ENCODE measurements at places on chromosomes 12 and 14.

GRCh38 chr14:101559624-101560533 lies 1.4 kb upstream of the DIO3 start:
- no peak for DNase-seq

GRCh38 chr12:109270494-109270893 lies 38.6 kb downstream of the FOXN4 start:
- no peak for DNase-seq

- DNase-seq = peak; percentile 41
These were observed 45.0 kb upstream of the AMN1 start for GRCh38 chr12:31773867-31774266.

DNA sequence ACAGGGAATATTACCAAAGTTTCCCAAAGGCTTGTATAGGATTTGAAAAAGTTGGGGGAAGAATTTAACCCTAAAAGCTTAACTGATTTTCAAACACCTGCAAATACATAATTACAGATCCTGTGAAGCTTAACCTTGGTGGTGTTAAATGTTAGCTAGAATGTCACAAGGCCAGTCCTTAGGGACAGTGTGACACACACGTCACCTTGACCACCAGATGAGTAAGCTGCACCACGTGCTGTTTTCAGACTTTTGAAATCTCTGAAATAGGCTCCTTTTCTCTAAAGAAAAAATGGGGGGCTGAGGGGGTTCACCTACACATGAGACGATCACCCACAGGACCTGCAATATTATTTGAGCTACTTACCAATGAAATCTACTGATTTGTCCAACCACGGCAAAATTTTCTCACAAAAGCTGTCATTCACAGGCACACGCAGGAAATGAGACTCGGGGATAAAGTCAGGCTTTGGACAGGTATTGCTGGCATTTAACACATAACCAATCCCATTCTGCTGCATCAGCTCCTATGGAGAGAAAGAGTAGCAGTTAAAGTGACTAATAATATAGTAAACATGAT lies 75.9 kb downstream of the DUSP16 start:
- peak; percentile 26 for DNase-seq

DNA sequence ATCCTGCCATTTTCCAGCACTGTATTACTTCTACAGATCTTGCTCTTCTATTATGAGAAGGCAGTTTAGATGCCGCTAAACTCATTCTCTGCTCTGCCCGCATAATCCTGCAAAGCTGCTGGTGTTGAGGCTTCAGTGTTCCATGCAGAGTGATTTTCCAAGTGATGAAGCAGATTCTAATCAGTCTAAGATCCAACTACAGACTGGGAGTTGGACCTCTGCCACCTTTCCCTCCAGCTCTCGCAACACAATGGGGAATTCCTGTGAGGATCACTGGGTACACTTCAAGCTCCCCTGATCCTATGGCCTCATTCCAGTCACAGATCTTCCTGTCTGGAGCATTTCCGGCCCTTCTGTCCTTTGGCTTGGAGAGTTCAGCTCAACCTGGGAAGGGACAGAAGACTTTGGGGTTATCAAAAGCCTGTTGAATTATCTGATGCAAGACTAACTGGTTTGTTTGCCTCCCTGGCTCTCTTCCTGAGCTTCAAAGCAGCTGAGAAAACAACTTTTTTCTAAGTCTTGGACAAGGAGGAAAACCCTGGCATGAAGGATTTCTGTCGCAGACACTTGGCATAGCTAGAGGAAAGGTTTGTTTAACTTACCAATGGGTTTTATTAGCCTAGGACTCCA lies 333.9 kb downstream of the ZFP36L1 start:
- no peak for DNase-seq

- no peak for DNase-seq
These were observed 129.0 kb downstream of the ASCL4 start for GRCh38 chr12:107903341-107904061.

GRCh38 chr14:33163109-33163508 lies 224.4 kb downstream of the NPAS3 start:
- no peak for DNase-seq

- no peak for DNase-seq
These were observed 17.6 kb downstream of the KLHL28 start for GRCh38 chr14:44944107-44944506.

GRCh38 chr14:29320286-29320685 lies 553.7 kb downstream of the FOXG1 start:
- DNase-seq = no peak

DNA sequence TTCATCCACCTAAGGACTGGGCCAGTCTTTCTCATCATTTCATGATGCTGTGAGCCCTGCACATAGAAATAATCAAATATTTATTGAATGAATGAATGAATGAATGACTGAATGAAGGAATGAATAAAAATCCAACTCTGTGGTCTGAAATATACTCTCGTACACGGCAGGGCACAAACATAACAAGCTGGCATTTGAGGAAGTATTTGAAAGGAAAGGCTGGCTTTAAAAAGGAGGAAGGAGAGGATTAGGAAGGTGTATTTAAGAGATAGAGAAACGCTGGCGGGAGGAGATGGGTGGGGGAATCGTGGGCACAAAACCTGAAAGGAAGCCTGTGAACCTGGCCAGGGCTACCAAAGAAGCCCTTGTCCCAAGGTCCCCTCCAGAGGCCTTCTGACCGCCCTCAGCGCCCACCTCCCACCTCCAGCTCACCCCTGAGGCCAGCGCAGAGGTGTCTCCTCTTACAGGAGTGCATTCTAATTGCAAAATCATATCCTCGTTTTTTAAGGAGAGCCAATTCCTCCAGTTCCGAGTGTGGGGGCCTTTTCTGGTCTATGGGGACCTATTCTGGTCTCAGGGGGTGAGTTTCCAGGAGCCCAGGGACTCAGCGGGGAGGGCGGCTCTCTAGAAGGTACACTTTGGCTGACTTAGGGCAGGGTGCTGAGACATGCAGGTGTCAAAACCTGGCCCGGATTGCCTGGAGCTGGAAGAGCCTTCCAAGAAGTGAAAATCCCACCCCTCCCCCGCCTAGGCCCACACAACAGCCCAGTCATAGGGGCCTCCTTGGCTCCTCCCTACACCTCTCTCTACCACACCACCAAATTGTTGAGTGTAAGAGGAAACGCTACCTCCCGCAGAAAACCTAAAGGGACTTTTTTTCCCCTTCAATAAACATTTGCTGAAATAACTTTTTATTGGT lies 8.7 kb upstream of the JDP2 start:
- peak; percentile 27 for DNase-seq

GRCh38 chr14:69259168-69259526 lies 811 bp upstream of the GALNT16 start:
- DNase-seq = no peak

GRCh38 chr14:105767315-105767714 lies 240.9 kb downstream of the TMEM121 start:
- DNase-seq = no peak

- DNase-seq = no peak
These were observed 2.8 kb upstream of the WSB2 start for GRCh38 chr12:118063576-118064391.

- no peak for DNase-seq
These were observed 216.7 kb upstream of the SFSWAP start for GRCh38 chr12:131494216-131494615.

DNA sequence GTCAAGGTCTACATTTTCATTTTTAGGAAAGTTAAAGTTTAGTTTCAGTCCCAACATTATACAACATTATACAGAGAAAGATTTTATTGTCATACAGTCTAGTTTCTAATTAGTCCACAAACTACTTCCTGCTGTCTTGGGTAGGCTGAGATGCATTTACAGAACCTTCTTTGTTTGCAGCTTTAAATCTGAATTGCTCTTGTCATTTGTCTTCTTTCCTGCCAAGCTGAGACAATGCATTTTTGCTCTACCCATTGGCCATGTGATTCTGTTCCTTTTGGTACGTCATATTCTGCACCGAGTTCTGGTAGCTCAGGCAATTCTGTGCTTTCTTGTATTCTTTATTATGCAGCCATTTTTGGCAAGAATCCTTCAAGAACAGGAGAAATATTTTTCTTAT lies 228.5 kb downstream of the ATP23 start:
- DNase-seq = no peak

- no peak for DNase-seq
These were observed 600 bp downstream of the PNN start for GRCh38 chr14:39175445-39176262.

DNA sequence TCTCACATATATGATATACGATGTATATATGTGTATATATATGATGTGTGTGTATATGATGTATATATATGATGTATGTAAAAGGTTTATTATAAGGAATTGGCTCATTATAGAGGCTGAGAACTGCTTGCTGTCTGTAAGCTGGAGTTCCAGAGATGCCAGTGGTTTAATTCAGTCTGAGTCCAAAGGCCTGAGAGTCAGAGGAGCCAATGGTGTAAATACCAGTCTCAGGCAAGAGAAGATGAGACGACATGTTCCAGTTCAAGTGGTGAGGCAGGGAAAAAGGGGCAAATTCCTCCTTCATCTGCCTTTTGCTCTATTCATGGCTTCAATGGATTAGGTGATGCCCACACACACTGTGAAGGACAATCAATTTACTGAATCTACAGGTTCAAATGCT lies 17.1 kb upstream of the STYK1 start:
- DNase-seq = no peak

GRCh38 chr12:23533265-23533664 lies 416.2 kb downstream of the SOX5 start:
- DNase-seq = no peak

DNA sequence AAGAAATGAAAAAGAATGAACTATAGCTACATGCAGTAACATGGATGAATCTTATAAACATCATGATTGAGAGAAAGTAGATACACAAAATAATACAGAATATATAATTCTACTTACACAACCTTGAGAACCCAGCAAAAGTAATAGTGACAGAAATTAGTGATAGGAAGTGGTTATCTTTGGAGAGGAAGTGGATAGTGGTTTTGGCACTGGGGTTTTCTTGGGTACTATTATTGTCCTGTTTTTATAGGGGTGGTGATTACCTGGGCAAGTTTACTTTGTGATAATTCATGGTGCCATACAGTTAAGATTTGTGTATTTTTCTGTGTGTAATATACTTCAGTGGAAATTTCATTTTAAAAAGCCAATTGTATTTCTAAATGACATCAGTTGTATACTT lies 352.7 kb downstream of the AEBP2 start:
- DNase-seq = no peak

- no peak for DNase-seq
These were observed 188.9 kb downstream of the ETV6 start for GRCh38 chr12:11838403-11838802.

GRCh38 chr14:96215452-96216244 lies 11.0 kb downstream of the BDKRB2 start:
- DNase-seq = no peak

- DNase-seq = peak; percentile 76
These were observed 123.0 kb upstream of the PZP start for GRCh38 chr12:9331218-9331626.

GRCh38 chr14:55889124-55889523 lies 229.1 kb upstream of the PELI2 start:
- no peak for DNase-seq

DNA sequence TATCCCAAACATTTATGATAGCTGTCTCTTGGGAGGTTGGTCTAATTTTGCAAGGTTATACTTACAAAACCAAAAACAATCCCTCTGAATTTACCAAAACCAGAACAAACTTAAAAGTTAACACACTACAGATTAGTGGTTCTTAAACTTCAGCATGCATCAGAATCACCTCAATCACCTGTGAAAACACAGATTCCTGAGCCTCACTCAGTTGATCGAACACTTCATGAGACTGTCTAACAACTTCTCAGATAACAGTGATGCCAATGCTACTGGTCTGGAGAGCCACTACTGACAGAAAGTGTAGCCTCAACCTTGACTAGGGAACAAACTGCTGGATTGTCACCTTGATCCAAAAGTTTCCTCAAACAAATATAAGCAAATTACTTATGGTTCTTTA lies 44.2 kb downstream of the ATP2B1 start:
- DNase-seq = no peak

GRCh38 chr12:77161944-77162343 lies 96.6 kb upstream of the E2F7 start:
- DNase-seq = no peak

DNA sequence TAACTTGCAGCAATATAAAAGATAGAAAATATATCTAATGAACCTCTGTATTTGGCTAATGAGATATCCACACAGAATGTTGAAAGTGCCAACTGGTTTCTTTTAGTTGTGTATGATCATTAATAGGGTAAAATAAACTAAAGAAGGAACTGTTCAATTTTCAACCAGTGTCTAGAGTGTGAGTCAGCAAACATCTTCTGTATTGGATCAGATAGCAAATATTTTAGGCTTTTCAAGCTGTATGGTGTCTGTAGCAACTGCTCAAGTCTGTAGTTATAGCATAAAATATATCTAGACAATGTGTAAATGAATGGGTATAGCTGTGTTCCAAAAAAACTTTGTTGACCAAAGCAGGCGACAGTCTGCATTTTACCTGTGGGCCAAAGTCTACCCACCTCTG lies 23.5 kb upstream of the NOVA1 start:
- no peak for DNase-seq

DNA sequence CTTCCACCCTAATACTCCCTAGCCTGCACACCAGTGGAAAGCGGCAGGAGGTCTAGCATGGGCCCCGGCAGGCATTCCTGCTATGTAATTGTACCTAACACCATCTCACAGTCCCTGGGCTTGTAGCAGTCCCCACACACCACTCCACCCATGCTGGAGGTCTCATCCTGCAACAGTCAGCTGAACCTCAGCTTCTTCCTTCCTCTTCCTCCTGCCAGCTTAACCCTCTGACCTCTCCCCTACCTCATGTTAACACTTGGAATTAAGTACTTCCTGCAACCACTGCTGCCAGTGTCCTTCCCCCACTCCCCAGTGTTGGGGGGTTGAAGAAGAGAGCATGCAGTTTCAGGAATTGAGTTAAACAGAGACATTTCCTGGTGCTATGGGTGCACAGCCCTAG lies 7.6 kb downstream of the ADCY4 start:
- DNase-seq = no peak

GRCh38 chr14:55800156-55800785 lies 220.3 kb downstream of the KTN1 start:
- DNase-seq = no peak

- peak; percentile 83 for DNase-seq
These were observed 68.2 kb upstream of the ETV6 start for GRCh38 chr12:11581179-11581755.

GRCh38 chr12:117300174-117300573 lies 61.3 kb downstream of the NOS1 start:
- DNase-seq = no peak

DNA sequence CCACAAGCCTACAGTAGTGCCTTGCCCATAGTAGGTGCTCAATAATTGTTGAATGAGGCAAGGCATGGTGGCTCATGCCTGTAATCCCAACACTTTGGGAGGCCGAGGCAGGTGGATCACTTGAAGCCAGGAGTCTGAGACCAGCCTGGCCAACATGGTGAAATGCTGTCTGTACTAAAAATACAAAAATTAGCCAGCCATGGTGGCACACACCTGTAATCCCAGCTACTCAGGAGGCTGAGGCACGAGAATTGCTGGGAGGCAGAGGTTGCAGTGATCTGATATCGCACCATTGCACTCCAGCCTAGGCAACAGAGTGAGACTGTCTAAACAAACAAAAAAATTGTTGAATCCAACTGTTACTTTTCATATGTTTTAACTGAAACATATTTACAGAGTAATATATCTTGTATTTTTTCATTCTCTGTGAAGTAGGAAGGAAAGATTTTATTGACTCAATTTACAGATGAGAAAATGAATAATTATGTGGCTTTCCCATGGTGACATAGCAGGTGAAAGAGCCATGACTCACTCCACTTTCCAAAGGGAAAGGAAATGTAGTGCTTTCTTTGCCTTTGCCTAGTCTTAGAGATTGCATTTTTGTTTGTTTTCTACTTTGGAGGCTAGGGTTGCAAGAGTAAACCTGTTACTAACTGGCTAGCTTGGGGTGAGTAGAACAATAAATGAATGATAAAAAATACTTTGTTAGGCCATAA lies 95.4 kb upstream of the SLC38A4 start:
- no peak for DNase-seq

GRCh38 chr12:119589097-119589496 lies 4.5 kb upstream of the TMEM233 start:
- DNase-seq = no peak
